ENCODE measurements at places on chromosomes 7 and 10. TPM values are rescaled to one million over a fixed set of nuclear protein-coding genes. Genes with fewer than 3 reads are reported as not detected.

Gene ITIH5
- total RNA-seq: not detected

GRCh38 chr10:28047061-28047460 lies 48.2 kb upstream of the ODAD2 start:
- no peak for DNase-seq

GRCh38 chr10:36278176-36278575 lies 636.1 kb upstream of the FZD8 start:
- DNase-seq: no peak

DNA sequence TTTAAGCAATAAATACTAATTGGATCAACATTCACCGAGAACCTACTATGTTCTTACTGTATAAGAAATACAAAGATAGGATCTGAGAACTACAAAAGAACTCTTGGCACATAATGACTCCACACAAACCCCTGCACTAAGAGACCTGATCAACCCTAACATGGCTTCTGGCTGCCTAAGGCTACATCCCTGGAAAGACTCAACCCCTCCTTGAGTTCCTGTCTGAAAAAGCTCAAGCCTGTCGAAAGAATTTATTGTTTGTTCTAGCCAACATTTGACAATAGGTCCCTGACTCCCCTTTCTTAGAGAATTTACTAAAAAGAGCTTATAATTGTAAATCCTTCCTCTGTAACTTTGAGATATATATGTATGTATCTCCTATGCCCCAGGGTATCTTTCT lies 125.3 kb upstream of the SGCE start:
- no peak for DNase-seq

DNA sequence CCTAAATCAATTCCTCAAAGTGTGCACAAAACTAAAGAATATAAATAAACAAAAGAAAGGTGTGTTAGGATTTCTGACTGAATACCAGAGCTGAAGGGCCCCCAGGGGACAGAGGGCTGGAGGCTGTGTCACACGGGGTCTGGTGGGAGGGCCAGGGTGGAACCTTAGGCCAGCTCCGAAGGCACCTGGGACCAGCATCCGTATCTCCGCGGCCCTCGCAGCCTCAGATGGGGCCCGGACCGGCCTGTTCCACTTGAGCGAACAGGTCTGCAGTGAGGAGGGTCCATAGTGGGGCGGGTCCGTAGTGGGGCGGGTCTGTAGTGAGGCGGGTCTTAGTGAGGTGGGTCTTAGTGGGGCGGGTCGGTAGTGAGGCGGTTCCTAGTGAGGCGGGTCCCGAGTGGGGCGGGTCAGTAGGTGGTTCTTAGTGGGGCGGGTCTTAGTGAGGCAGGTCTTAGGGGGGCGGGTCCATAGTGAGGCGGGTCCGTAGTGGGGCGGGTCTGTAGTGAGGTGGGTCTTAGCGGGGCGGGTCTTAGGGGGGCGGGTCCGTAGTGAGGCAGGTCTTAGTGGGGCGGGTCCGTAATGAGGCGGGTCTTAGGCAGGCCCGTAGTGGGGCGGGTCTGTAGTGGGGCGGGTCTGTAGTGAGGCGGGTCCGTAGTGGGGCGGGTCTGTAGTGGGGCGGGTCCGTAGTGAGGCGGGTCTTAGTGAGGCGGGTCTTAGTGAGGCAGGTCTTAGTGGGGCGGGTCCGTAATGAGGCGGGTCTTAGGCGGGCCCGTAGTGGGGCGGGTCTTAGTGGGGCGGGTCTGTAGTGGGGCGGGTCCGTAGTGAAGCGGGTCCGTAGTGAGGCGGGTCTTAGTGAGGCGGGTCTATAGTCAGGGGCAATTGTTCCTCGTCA lies 15.1 kb downstream of the GPR146 start:
- DNase-seq: no peak

Gene LBX1
- total RNA-seq: not detected

GRCh38 chr10:93790439-93790838 lies 32.7 kb downstream of the LGI1 start:
- DNase-seq: no peak

GRCh38 chr10:71365366-71365765 lies 31.4 kb upstream of the CDH23 start:
- no peak for DNase-seq

Gene AASS
- 10.7 TPM for total RNA-seq

Gene PTPRN2
- total RNA-seq: not detected

Gene FKBP9
- 43.4 TPM for total RNA-seq

Gene RASSF4
- 6.6 TPM for total RNA-seq

- DNase-seq: peak; percentile 67
Measured at GRCh38 chr10:58477122-58477521, 35.5 kb upstream of the BICC1 start.

DNA sequence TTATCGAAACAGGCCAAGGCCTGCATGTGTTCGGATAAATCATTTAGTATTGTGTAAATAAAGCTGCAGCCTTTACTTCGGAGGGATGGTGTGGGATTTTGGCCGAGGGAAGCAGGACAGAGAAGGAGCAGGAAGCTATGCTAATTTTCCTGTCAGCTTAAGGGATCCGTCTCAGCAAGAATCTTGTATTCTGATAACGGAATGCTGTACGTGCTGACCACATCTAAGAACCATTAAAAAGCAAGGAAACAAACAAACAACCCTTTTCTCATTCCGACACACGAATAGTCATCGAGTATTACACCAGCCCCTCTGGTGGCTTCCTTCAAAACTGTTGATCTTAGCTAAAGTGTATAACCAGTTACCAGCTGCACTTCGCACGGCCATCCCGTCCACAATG lies 133.2 kb upstream of the TCF7L2 start:
- no peak for DNase-seq

Gene AQP1
- total RNA-seq: not detected

GRCh38 chr10:18306031-18306430 lies 165.8 kb downstream of the CACNB2 start:
- no peak for DNase-seq

Gene OR2A42
- total RNA-seq: not detected

- peak; percentile 70 for DNase-seq
Measured at GRCh38 chr10:53765311-53765710, 992.7 kb upstream of the MBL2 start.

GRCh38 chr10:28471652-28472050 lies 61.3 kb upstream of the WAC start:
- DNase-seq: no peak

Gene COPS6
- total RNA-seq: 155 TPM

Gene ZNF107
- total RNA-seq: 2.5 TPM

DNA sequence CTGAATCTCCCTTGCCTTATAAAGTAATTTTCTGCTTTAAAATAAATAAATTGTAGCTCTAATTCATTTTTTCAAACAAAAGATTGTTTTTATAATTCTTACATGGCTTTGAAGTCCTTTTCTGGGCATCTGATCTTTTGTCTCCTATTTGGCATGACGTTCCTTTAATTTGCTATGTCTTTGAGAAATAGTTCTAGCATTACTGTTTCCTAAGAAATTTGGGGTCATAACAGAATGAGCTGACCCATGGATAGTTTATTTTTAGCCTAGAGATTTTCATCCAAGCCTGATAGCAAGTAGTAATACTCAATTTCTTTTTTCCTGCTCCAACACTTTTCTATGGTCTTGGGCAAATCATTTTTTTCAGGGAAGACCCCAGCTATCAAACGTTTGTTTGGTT lies 31.4 kb downstream of the CCDC71L start:
- DNase-seq: no peak

Gene SFRP5
- not detected for total RNA-seq

- DNase-seq: no peak
Measured at GRCh38 chr10:132101529-132101928, 35.8 kb downstream of the JAKMIP3 start.

Gene STEAP1
- 34.7 TPM for total RNA-seq

GRCh38 chr7:148940702-148941597 lies 56.9 kb upstream of the EZH2 start:
- peak; percentile 79 for DNase-seq

Gene PNLIP
- total RNA-seq: not detected

DNA sequence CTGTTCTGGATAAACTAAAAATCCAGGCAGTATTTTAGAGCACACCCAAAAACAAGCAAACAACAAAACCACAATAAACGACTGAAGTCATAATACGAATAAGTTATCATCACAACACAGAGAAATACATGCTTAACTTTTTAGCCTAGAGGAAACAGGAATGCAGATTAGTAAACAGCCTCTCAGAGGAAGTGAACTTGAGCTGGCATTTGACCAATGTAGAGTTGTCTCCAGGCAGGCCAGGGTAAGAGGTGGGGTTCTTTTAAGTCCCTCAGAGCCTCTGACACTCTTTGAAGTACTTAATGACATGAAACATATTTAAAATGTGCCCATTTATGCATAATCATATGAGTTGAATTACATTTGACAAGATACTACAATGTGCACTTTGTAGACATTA lies 43.3 kb upstream of the PLXDC2 start:
- no peak for DNase-seq

DNA sequence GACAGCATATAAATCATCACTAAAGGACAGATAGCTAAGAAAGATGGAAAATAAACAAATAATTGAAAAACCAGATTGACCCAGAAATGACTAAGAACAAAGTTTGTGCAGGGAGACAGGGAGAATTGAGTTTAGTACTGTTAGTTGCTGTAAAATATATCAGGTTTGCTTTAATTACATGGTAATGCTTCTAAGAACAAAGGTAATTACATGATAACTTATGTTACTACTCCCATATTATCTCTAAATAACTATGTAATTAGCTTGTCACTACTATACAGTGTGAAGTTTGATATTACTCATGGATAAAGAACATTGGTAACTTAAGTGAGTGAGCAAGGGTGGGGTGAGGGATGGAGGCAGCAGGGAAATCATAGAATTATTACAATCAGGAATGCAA lies 135.2 kb upstream of the KAT6B start:
- no peak for DNase-seq

DNA sequence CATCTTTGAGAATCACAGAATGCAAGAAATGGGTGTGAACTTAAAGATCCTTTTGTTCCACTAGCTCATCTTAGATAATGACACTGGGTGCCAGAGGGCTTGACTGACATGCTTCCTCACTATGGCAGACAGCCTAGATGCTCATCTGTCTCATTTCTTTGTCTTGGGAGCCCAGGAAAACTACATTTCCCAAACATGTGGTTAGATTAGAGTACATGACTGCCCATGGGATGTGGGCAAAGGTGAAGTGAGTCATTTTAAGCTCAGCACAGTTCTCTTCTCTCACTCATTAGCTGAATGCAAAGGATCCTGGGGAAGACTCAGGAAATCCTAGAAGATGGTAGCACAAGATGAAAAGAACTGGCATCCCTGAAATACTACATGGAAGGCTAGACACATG lies 32.5 kb upstream of the TBX20 start:
- DNase-seq: peak; percentile 85

Gene UBE3C
- total RNA-seq: 97.0 TPM

DNA sequence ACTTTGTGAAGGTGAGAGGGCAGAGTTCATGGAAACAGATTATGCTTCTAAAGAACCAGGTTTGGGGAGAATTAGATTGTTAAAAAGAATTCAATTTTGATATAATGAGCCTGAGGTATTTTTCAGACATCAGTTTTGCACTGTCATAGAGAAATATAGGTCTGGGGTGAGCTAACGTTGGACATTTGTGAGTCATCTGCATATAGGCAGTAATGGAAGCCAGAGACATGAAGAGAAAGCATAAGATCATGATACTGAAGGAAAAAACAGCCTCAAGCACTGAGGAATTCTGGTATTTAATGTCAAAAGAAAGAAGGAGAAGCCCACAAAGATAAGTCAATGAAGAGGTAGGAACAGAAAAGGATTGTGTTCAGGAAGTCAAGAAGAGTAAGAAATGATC lies 32.4 kb upstream of the COL1A2 start:
- no peak for DNase-seq

Gene CTAGE15
- not detected for total RNA-seq

- no peak for DNase-seq
Measured at GRCh38 chr10:44715136-44715535, 196.0 kb upstream of the TMEM72 start.

Gene KLF14
- total RNA-seq: 0.20 TPM

DNA sequence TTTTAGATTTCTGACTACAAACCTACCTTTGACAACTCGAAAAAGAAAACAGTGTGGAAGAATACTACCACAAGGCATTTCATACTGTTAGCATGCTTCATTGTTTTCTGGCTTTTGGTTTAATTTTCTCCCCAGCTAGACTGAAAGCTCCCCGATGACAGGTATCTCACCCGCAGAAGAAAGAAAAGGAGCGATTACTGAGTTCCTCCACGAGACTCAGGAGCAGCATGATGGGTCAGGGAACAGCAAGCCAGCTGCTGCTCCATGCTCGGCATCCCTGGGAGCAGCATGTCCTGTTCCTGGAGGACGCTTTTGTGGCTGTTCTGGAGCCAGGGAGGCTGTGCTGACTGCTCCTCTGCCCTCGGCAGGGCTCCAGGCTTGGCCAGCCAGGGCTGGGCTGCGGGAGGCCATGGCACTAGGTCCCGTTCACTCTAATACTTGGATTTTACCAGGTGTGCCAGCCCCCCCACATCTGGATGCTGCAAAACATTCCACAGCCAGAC lies 133.4 kb downstream of the PRKAG2 start:
- no peak for DNase-seq

DNA sequence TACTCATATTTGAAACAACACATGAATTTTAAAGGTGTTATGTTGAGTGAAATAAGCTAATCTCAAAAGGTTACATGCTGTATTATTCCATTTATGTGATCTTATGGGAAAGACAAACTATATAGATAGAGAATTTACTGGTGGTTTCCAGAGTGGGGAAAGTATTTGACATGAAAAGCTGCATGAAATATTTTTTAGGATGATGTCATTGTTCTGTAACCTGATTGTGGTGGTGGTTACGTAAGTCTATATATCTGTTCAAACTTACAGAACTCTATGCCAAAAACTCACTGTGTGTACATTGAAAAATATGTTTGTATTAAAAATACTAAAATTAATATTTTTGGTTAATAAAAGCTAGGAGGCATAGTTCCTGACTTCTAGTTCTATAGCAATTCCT lies 453.0 kb downstream of the SORCS3 start:
- DNase-seq: no peak

All from HT1080 (cell line).